ENCODE measurements at places on chromosomes 2 and 18. TPM values are rescaled to one million over a fixed set of nuclear protein-coding genes. Genes with fewer than 3 reads are reported as not detected.

VWA3B gene
- total RNA-seq, result not detected

SLC23A3 gene
- 2.0 TPM for total RNA-seq

GDF7 gene
- total RNA-seq, result 2.8 TPM

LHCGR gene
- total RNA-seq, result not detected

ZAP70 gene
- total RNA-seq, result under 0.01 TPM

GYPC gene
- 773 TPM for total RNA-seq

C2orf42 gene
- 15.5 TPM for total RNA-seq

IL36G gene
- total RNA-seq, result not detected

GALNT1 gene
- 108 TPM for total RNA-seq

FECH gene
- 36.3 TPM for total RNA-seq

ATP6V1B1 gene
- total RNA-seq, result not detected

EPB41L3 gene
- 17.3 TPM for total RNA-seq

REEP1 gene
- total RNA-seq, result 14.5 TPM

UBXN4 gene
- 40.3 TPM for total RNA-seq

LOXHD1 gene
- not detected for total RNA-seq

UGT1A10 gene
- not detected for total RNA-seq

CCBE1 gene
- under 0.01 TPM for total RNA-seq

SMARCAL1 gene
- 9.6 TPM for total RNA-seq

Data from lung microvascular endothelial cell (primary cell).